ENCODE measurements at places on chromosomes 6 and 20.

GRCh38 chr6:67394254-67394653 is 1240.8 kb upstream of the ADGRB3 start:
- no peak for DNase-seq

DNA sequence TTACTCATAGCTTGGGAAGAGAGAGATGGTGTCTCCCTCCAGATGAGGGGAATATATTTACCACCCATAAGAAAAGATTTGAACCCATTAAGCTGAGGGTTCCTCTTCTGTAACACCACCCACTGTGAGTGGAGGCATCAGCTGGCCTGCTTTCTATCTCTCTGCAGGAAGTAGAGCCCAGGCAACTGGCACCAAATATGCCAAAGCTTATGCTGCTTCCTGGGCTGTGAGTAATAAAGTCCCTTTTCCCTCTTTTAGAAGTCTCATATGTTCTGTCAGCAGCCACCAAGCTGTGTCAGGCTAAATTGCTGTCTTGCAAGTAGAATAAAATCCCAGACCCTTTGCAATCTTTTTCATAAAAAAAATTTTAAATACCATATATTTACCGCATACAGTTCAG is 241.4 kb downstream of the LAMA2 start:
- no peak for DNase-seq

DNA sequence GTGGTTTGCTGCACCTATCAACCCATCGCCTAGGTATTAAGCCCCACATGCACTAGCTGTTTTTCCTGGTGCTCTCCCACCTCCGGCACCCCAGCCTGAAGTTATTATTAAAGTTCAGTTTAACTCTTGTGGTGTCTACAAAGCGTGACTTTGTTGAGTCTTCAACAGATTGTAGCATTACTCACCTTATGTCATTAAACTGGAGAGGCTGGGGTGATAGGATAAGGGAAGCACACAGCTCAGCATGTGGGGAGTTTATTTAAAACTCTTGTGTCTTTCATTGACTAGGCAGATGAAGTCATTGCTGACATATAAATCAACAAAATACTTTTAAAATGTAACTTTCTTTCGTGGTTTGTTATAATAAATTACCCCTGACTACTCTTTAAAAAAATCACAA is 84.7 kb upstream of the GCM1 start:
- DNase-seq = peak; percentile 17

GRCh38 chr6:44828780-44829179 is 441.3 kb downstream of the CDC5L start:
- DNase-seq = no peak

- no peak for DNase-seq
Observed at GRCh38 chr20:40763646-40764295, 74.7 kb upstream of the MAFB start.

- DNase-seq = no peak
Observed at GRCh38 chr6:10505529-10505928, 15.6 kb upstream of the GCNT2 start.

DNA sequence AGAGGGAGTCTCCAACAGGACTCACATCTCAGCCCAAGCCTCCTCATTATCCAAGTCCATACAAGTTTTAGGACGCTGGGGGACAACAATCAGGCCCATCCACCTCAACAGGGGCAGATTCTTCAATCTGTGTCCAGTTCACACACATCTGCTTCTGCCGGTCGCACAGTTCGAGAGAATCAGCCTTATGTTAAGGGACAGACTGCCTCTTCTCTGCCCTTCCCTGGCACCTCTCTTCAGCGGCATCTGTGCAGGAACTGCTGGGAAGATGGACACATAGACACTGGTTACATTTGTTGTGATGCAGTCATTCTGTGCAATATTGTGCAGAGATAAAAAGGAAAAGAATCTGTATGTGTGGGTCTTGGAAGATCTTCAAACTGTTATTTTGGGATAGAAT is 21.0 kb downstream of the ULBP1 start:
- DNase-seq = no peak

- DNase-seq = no peak
Observed at GRCh38 chr6:168951217-168951616, 302.4 kb downstream of the THBS2 start.

GRCh38 chr20:36217226-36217625 is 19.1 kb upstream of the AAR2 start:
- DNase-seq = peak; percentile 67

- no peak for DNase-seq
Observed at GRCh38 chr6:75315978-75316377, 31.4 kb upstream of the TMEM30A start.

GRCh38 chr6:159494586-159494972 is 198.5 kb downstream of the SOD2 start:
- DNase-seq = no peak

DNA sequence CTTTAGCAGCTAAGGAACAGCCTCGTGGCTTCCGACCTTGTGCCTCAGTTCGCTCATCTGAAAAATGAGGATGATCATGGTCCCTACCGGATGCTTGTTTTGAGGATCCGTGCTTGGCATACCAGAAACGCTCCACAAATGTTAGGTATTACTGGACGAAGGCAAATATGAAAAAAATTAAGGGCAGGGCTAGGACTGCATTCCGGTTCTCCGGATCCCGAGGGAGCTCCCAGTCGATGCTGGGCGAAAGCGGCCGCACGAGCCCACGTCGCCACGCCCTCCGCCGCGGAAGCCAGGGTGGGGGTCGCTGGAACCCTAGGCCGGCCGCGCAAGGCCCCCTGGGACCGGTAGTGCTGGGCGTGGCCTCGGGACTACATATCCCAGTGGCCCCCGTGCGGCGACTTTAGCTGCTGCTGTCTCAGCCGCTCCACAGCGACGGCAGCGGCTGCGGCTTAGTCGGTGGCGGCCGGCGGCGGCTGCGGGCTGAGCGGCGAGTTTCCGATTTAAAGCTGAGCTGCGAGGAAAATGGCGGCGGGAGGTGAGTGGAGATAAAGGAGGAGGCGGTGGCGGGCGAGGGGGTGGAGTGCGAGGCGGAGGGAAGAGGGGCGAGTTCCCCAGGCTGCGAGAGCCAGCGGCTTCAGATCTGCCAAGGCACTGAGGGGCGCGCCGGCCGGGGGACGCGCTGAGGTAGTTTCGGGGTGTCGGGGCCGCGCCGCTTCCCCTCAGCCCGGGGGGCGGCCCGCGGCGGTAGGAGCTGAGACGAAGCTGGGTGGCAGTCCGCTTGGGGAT is at the start of gene NCOA3:
NCOA3 (plus strand) TSS at position 406 of the 789 bp plus-strand sequence. CDS start 120,361 bp downstream, outside the sequence.
- DNase-seq = peak; percentile 98

Data from K562 (cell line).